Activated effector memory CD4-positive, alpha-beta T cell treated with anti-CD3 and anti-CD28 coated beads, Interleukin-2, amount 50 U/mL, for 16 hours (primary cell): ENCODE measurements at places on chromosomes 13 and 19.

DNA sequence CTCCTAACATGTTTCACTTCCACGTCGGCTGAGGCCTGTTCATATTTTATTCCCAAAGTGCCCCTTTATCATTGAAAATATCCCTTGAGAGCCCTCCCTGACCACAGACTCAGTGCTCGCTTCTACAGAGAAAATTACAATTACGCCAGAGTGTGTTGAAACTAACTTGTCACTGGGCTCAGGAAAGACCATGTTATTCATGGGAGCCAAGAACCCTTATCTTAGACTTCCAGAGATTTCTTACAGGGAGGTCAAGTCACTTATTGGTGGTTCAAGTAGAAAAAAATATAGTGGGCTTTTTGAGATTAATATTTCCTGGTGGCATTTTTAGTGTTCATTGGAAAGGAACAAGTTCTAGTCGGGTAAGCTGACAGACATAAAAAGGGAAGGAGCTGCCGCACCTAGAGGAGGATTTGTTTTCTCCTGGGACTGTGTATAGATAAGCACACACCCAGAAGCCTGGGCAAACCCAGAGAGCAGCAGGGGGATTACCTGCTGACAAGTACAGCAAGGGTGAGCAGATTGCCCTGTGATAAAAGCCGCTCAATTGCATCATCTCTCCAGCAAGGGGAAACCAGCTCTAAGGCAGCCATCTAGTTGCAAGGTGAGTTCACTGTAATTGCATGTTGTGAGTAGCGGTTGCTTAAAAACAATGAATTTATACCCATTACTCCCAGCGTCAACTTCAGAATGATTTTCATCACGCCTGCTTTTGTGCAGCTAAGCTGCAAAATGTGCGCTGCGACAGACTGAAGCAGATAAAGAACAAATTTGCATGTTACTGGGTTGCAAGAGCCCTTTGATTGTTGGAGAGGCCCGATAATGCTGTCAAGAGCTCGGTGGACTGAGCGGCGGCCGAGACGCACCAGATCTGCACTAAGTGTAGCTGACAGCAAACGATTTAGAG, 46.2 kb downstream of the DCT start:
- DNase-seq: no peak

GRCh38 chr19:53696951-53697350, 65.2 kb downstream of the DPRX start:
- no peak for DNase-seq

DNA sequence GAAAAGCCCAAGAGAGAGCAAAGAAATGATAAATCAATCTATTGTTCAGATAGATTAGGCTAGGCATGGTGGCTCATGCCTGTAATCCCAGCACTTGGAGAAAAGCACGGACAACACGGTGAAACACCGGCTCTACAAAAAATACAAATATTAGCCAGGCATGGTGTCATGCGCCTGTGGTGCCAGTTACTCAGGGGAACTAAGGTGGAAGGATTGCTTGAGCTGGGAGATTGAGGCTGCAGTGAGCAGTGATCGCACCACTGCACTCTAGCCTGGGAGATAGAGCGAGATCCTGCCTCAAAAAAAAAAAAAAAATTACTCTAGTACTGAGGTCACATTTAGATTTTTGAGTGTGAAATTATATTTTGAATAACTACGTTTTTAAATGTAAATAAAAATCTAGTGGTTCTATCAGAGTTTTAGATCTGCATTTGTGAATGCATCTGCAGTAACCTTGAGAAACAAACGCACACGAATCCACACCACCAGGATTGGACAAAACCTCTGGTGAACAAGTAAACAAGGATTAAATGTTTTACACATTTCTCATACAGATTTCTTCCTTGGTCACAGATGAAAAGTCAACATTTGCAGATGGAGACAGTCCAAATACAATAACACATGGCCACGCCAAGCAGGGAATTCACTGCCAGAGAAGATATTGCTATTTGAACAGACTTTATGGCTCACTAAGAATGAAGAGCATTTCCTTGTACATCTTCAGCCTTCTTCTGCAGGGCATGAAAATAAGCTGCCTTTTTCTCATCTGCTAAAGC, 917.6 kb downstream of the PCDH9 start:
- no peak for DNase-seq

GRCh38 chr13:48158915-48159314, 64.0 kb upstream of the MED4 start:
- no peak for DNase-seq

GRCh38 chr19:56193981-56194640, 3.5 kb downstream of the ZSCAN5B start:
- DNase-seq: no peak

- no peak for DNase-seq
These were observed 336.0 kb downstream of the TBC1D4 start for GRCh38 chr13:75145927-75146326.

DNA sequence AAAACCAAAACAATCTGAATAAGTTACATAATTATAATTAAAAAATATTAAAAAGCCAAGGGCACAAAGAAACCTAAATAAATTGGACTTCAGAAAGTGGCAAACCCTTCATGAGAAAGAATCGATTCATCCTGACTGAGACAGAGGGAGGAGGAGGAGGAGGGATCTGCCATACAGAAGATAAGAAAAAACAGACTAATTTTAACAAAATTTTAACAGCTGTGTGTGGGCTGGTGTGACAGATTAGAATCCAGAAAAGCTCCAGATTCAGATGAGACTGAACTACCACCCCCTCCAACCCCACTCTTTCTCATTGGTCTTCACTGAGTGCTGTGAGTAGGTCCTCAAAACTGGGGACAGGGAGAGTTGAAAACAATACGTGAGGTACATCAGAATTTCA, 111.5 kb upstream of the HTR2A start:
- DNase-seq: no peak
